ENCODE measurements at places on chromosomes 16 and 17.

GRCh38 chr16:67173808-67174705 is 3.7 kb downstream of the NOL3 start:
- DNase-seq: no peak

DNA sequence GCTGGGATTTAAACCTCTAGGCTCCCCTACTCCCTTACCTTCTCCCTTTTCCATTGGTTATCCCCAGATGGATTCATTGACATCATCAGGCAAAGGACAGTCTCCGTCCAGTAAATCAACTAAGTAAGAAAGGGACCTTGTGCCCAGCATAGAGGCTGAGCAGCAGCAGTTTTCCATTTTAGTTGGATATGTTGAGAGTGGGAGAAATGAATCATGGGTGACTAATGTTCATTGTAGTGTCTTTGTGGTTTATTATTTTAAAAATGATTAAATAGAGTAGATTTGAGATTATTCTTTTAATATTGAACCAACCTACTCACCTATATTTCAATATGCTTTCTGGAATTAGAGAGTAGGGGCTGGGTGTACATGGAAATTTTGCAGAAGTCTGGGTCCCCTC is 99.4 kb upstream of the CACNG3 start:
- DNase-seq: no peak

DNA sequence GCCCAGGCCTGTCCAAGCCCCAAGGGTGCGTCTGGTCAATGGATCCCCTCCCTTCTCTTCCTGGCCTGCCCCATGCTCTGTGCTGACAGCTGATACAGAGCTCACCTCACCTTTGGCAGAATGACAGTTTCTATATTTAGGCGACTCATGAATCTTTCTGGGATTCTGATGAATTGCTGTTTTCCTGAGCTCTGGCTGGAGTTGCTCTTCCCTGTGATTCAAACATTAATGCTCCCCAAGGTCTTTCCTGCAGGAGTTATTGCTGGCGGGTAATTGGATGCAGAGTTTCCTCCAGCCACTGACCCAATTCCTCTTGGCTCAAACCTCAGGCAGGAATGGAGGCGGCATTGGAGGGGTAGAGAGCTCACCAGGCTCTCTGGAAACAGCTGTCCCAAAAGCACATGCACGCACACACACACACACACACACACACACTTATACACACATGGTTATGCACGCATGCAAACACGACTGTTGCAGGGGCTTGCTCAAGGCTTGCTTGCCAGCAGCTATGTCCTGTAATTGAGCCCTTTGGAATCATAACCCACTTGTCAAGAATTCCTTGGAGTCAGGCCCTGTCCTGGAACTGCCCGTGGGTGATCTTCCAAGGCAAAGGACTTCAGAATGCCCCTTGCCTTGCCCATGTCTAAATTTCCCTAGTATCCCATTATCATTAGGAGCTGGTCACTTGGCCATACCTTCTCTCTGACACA is 128.8 kb downstream of the ASIC2 start:
- DNase-seq: no peak

- no peak for DNase-seq
Measured at GRCh38 chr17:68707031-68707430, 105.9 kb upstream of the FAM20A start.

DNA sequence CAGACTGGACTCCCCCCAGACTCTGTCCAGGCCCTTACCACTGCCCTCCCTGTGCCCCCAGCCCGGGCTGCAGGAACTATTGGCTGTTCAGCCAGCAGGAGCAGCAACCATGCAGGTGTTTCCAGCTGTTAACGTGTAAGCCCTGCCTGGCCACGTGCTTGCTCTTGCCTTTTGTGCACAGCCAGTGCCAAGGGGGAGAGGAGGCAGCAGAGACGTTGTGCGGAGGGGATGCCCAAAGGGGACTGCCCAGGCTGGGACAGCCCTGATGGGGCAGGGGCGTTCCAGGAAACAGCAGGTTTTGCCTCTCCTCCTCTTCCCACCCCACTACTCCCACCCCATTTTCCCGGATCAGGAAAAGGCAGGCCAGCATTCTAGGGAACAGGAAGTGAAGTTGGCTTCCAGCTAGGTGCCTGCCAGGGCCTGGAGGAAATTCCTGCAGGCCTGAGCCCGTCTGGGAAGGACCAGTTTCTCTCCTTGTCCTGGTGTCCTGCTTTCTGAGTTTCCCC is 16.7 kb upstream of the LASP1NB start:
- no peak for DNase-seq
